ENCODE measurements at places on chromosomes 13 and 19.

- DNase-seq: no peak
Observed at GRCh38 chr19:39385629-39386411, 5.1 kb downstream of the PAF1 start.

DNA sequence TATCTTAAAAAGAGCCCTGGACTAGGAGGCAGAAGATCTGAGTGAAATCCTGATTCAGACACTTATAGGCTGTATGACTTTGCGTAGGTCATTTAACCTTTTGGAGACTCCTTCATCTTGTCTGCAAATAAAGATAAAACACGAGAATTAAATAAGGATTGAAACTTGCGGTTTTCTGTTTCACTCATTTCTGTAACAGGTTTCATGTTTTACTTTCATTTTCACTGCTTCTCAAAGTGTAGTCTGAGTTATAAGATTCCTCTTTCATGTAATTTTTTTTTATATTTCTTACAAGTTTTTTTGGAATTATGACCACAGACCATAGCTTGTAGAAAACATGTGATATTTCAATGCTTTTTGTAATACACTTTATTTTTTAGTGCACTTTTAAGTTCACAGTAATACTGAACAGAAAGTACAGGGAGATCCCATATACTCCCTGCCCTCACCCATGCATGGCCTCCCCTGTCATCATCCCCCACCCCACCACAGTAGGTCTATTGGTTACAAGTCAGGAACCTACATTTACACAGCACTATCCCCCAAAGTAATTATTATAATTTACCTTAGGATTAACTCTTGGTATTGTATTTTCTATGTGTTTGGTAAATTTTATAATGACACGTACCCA, 174.6 kb downstream of the ITGBL1 start:
- no peak for DNase-seq

GRCh38 chr13:114079601-114080536, 52.6 kb downstream of the RASA3 start:
- no peak for DNase-seq

GRCh38 chr13:111027458-111028439, 87.4 kb upstream of the ARHGEF7 start:
- no peak for DNase-seq

DNA sequence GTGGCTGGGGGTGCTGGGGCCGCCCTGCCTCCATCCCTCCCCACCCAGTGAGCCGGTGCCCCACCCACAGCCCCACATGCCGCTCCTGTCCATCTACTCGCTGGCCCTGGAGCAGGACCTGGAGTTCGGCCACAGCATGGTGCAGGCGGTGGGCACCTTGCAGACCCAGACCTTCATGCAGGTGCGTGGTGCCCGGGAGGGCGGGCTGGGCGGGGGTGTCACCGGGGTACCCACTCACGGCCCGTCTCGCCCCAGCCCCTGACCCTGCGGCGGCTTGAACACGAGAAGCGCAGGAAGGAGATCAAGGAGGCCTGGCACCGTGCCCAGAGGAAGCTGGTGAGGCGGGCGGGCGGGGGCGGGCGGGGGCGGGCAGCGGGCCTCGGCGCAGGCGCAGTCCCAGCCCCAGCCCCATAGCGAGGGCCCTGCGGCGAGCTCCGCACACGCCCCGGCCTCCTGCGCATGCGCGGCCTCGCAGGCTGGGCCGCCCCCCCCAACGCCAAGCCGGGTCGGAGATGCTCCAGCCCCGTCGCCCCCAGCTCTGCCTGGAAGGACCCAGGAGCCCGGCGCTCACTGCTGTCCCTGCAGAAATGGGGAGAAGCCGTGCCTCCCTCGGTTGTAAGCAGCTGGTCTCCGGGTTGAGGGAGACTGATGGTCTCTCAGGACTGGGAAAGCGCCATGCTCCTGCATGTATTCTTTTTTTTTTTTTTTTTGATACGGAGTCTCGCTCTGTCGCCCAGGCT, 7.7 kb downstream of the ARHGAP45 start:
- DNase-seq: peak; percentile 75

- no peak for DNase-seq
Observed at GRCh38 chr13:31801088-31801487, 61.8 kb downstream of the RXFP2 start.

DNA sequence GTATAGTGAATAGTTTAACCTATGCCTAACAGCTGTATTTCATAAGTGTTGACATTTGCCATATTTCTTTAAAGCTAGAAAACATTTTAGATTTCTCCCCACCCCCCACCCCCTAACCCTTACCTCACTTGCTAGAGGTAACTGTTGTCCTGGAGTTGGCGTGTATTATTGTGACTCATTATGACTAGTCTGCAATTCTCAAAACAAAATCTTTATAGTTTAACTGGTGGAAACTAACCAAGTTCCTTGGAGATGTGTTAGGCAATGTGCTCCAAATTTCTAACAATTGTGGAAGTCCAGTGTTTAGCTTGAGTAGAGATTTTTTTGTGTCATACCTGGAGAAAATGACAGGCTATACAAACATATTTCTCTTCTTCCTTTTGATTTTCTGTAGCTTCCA, 38.0 kb downstream of the KCTD4 start:
- no peak for DNase-seq

GRCh38 chr19:33386361-33386858, 12.9 kb downstream of the CEBPG start:
- no peak for DNase-seq

- no peak for DNase-seq
Observed at GRCh38 chr13:64255988-64256387, 2840.3 kb upstream of the PCDH20 start.

DNA sequence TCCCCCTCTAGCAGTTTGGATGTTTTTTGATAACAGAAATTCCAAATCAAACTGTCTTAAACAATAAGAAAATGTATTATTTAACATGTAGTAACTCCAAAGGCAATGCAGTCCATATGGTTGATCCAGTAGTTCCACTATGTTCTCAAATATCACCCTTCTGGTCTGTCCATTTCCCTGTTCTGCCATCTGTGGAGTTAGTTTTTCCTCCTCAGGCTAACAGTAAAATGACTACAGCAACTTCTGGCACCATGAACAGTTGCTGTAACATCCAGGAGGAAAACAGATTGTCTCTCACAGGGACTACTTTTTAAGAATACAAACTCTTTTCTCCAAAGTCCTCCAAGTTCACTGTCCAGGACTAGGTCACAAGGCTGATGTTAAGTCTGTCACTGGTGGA, 455.4 kb downstream of the FGF14 start:
- DNase-seq: no peak

DNA sequence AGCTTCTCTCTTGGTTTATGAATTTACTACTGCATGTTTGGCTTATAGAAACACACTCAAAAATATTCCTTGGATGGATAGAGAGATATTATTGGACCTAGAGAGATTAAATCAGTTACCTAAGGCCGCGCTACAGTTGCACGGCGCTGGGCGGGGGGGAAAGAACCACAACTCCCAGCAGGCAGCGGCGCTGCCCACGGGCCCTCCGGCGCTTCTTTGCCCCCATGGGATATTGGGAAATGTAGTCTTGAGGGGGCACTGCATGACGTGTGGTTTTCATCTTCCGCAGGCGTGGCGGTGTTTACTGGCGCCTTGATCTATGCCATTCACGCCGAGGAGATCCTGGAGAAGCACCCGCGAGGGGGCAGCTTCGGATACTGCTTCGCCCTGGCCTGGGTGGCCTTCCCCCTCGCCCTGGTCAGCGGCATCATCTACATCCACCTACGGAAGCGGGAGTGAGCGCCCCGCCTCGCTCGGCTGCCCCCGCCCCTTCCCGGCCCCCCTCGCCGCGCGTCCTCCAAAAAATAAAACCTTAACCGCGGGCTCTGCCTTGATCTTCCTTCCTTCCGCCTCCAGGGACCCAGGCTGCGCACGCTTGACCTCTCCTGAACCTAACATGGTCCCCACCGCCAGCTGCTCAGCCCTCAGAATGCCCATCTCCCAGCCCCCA, 4.8 kb downstream of the EMP3 start:
- DNase-seq: peak; percentile 93

DNA sequence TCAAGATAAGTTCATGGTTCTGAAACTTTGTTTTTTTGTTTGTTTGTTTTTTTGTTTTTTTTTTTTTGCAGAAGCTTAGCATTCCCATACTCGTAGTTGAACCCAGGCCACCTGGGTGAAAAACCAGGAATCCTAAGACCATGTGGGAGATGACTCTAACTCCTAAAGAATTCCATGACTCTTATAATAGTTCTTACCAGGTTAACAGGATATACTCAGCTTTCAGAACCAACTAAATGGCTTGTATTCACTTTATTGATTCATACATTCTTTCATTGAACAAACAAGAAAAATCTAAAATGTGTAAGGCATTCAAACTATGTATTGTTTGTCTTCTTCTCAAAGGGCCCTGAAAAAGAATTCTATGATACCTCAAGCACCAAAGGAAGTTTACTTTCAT, 40.5 kb upstream of the KLF5 start:
- no peak for DNase-seq

DNA sequence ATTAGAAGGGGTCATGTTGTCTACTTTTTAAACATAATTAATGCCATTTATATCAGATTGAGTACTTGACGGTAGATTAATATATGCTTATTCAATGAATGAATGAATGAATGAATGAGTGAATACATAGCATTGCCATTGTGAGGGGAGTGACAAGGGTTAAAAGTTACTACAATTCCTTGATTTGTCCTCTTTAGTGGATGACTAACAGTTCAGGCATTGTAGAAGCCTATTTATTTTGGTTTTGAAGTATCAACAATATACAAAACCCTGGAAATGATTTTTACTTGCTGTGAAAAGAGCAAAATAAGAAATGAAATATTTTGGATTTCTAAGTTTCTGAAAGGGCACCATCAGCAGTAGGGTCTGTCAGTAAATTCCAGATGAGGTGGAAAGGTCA, 122.7 kb downstream of the CYSLTR2 start:
- DNase-seq: no peak
